Hippocampal formation (tissue), 2 donors: ENCODE measurements at places on chromosomes 7 and 10.
A peak's percentile ranks its signal among the peaks of the same experiment; 100 is the strongest.

DNA sequence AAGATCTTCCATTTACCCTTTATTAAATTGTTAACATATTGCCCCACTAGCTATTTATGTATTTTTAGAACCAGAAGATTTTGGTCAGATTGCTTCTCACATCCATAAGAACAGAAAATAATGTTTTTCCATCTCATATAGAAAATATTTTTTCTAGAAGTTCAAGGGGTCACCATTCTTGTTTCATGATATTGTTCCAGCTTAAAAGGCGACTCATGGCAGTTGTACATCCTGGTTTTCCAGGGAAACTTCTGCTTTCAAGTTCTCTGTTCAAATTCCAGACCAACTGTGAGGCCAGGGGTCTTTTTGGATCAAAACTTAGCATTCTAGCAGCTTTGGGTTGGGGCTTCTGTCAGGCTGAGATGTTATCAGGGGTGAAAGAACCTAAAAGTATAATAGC, 84.4 kb downstream of the LRRC4 start:
- no peak for DNase-seq

- DNase-seq = no peak
Observed at GRCh38 chr10:29491918-29492317, 142.9 kb downstream of the SVIL start.

DNA sequence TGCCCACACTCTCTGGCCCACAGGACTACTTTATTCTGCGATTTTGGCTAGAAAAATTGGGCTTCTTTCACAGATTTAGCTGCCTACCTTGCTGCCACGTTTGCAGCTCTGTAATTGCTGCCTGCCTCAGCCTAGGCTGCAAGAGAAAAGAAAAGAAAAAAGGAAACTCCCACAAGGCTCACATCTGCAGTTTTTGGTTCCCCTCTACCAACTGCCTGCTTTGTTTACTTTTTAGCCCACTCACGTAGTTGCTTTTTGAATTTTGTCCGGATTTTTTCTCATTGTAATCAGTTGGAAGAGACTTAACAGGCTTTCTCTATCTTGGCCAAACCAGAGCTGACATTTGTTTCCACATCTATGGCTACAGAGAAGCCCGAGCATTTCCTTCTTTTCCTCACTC, 24.3 kb downstream of the SUN3 start:
- DNase-seq = no peak

DNA sequence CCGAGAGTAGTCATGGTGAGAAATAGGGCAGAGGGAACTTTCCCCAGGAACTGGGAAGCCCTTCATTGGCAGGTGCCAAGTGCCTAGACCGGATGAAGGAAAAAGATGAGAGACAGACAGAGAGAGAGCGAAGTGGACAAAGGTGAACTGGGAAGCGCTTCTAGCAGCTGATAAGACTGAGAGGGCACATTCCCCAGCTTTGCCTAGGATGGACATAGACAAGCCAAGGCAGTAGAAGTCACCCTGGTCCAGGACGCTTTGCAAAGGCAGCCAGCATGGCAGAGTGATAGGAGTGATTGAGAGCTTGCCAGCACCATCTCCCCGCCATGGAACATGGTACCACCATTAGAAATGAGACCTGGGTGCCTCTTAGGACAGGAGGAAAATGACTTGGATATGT, 372.8 kb upstream of the MGMT start:
- no peak for DNase-seq

GRCh38 chr10:33012306-33012705, 54.3 kb upstream of the ITGB1 start:
- DNase-seq = no peak

DNA sequence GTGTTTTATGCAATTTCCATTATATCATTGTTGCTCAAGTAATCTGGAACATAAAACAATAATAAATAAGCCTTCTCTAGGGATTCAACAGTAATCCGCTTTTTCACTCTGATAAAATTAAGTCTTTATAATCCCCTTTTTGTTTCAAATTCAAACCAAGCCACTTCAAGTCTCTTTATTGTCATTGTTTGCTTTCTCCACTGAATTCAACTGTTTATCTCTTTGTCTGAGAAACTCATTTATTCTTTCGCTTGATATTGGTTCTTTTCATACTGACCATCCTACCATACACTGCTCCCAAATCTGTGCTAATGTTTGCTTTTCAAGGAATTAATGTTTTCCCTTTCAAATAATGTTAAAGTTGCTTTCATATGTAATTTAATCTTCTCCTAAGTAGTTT, 550.4 kb upstream of the PCDH15 start:
- no peak for DNase-seq

- no peak for DNase-seq
Observed at GRCh38 chr7:143484119-143484518, 6.4 kb downstream of the TAS2R41 start.

DNA sequence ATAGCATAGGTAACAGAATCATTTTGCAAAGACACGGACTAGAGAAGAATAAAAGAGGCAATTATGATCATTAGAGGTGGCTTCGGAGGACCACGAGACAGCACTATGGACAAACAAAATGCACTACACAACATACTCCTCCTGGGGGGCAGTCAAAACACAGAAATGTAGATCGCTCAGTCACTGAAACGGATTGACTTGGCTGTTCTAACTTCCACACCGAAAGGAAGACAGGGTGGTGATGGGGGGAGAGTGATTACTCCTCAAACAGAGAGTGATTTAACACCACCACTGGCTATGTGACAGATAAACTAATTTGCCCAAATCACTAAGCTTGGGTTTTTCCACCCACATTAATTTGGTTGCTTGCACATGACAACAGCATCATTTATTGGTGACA, 14.1 kb upstream of the PPA1 start:
- no peak for DNase-seq

GRCh38 chr10:109343293-109343692, 580.0 kb downstream of the XPNPEP1 start:
- no peak for DNase-seq

- DNase-seq = no peak
Observed at GRCh38 chr10:73859428-73859783, 14.9 kb downstream of the CAMK2G start.

- DNase-seq = no peak
Observed at GRCh38 chr7:126698446-126698845, 554.3 kb downstream of the GRM8 start.

DNA sequence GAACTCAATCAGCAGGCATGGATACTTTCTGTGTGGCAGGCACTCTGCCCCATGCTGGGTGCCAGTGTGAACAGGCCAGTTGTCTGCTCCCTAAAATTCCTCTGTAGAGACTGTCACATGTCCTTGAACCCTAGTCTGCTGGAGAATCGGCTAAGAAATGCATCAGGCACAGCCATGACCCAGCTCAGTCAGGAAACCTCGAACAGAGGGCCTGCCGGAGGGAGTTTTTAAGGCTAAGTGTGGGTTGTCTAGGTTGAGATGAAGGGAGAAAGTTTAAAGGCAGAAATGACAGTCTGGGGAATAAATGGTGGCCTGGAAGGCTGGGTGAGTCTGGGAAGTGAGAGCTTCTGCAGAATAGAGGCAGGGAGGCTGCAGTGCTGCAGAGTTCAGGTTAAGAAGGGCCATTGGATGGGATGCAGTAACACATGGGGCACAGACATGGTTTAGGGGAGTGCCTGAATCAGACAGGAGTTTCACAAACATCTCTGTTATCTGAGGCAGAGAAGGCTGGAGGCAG, 45.3 kb downstream of the WDFY4 start:
- no peak for DNase-seq

DNA sequence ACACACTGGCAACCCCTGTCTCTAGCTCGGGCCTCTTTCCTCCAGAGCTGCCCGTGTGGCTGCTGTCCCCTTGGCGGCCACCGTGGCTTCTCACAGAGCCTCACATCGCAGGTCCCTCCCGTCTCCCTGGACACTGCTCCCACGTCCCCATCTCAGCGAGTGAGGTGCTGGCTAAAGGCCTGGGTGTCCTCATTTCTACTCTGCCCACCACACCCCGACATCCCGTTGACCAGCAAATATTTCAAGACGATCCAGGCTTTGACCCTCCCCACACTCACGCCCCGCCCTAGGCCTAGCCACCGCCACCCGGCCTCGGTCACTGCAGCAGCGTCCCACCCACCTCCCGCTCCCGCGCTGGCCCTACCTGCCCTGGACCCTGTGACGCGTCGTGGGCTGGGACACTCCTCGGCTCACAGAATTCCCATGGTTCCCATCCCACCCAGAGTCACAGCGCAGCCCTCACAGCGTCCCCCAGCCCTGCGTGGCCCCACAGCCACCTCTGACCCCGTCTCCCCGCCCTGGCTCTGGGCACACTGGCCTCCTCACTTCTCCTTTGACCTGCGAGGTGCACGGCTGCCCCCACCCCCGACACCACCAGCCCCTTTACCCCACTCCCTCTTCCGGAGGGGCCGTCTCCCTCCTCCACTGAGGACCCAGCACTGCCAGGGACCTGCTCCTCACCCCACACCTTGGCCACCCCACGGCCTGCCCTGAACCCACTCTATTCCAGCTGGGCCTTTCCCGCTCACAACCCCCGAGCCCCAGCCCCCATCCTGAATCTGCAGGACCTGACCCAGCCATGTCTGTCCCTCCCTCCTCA, 6.9 kb downstream of the ADAP1 start:
- DNase-seq = no peak

DNA sequence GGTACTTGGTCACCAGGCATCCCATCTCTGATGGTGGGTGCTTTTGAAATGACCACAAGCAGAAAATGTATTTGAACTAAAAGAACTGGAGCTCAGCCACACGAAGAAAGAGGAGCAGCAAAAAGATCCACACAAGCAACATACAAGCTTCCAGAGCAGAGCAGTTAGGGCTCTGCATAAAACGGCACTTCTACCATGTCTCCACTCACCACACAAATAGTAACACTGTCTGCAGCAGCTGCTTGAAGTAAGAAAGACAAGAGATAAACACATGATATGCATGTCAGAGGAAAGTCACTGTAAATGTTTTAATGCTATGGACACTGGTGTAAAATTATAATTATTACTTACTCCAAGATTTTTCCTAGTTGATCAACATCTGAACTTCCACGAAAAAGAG, 32.5 kb upstream of the FAM133B start:
- no peak for DNase-seq

GRCh38 chr10:82543631-82544030, 668.6 kb downstream of the NRG3 start:
- no peak for DNase-seq

DNA sequence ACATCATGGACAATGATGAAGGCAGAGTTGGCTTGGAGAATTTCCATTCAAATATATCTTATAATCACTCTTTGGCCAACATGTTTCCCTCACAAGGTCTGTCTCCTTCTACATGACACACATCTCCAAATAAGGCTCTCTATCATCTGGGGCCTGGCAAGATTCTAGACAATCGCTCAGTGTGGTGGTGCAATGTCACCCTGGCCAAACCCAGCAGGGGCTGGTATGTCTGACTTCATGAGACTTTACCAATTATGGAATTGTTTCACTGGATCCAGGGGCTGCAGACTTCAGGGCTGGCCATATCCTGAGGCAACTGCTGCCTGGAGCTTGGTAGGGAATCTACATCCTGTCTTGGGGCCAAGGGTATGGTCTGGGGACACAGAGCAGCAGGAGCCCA, 319.0 kb downstream of the PLXNA4 start:
- DNase-seq = no peak

DNA sequence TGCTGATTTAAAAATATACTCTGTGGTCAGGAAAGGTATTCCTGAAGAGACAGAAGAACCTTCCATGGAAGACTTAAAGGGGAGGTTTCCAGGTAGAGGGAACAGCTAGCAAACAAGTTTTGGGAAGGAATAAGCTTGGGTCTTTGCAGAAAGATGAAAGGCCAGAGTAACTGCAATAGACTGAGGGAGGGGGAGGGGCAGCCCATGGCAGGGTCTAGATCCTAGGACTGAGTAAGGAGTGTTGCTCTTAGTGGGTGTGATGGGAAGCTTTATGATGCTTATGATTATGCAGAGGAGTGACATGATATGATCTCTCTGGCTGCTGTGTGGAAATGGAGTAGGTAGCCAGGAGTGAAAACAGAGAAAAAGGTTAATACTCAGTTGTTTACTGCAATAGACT, 90.0 kb upstream of the FEZF1 start:
- no peak for DNase-seq

- no peak for DNase-seq
Observed at GRCh38 chr7:75696263-75697037, 42.3 kb downstream of the HIP1 start.

- no peak for DNase-seq
Observed at GRCh38 chr10:69320521-69320920, 42.2 kb downstream of the HK1 start.

GRCh38 chr7:87739306-87739705, 111.1 kb downstream of the RUNDC3B start:
- no peak for DNase-seq

DNA sequence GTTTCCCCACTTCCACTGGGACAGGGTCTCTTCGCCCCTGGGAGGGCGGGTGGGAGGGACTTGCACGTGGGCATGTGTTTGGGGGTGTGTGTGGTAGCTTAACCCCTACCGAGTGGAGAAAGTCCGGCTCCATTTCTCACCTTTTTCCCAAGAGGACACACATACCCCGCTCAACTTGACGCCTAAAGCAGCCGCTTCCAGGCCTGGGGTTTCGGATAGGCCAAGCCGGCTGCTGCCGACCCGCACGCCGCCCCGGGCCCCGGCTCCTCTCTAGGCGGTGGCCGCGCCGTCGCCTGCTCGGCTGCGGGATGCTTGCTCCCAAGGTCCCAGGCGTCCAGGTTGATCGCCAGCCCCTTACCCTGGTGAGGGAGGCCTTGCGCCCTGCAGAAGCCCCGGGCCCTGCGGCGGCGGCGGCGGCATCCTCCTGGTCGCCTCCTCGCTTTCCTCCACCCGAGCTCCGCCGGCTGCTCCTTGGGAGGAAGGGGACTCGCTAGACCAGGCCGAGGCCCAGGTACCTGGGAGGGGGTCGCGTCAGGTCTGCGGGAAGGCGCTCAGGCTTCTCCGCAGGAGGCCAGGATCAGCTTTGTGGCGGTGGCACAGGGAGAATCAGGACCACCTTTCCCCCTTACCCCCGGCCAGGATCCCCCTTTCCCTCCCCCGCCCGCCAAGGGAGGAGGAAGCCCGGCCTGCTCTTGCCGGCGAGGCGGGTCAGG, 3.2 kb upstream of the GATA3 start:
- no peak for DNase-seq

GRCh38 chr7:50092579-50093491, at the start of gene ZPBP:
ZPBP (minus strand) TSS chr7:50093246; CDS start chr7:50093194, 52 bp downstream.
- DNase-seq = peak; percentile 2

- DNase-seq = no peak
Observed at GRCh38 chr10:3549118-3549517, 235.9 kb downstream of the KLF6 start.

DNA sequence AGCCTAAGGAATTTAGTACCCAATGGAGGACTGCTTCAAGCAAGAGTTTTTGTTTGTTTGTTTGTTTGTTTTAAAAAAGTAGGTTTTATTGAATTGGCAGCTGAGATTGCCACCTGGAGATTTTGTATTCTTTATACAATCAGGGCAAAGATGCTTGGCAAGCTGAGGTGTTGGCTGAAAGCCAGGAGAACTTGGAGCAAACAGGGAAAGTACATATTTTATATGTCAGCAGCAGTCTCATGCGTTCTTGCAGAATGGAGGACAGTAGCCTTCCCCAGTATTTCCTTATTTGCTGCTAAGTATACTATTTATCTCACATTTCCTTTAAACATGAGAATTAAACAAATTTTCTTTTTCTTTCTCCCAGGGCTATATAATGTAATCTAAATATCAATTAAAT, 22.6 kb upstream of the ICA1 start:
- DNase-seq = no peak

GRCh38 chr7:151236406-151236805, 4.1 kb downstream of the CHPF2 start:
- no peak for DNase-seq
